ENCODE measurements at places on chromosomes 2 and 18.

DNA sequence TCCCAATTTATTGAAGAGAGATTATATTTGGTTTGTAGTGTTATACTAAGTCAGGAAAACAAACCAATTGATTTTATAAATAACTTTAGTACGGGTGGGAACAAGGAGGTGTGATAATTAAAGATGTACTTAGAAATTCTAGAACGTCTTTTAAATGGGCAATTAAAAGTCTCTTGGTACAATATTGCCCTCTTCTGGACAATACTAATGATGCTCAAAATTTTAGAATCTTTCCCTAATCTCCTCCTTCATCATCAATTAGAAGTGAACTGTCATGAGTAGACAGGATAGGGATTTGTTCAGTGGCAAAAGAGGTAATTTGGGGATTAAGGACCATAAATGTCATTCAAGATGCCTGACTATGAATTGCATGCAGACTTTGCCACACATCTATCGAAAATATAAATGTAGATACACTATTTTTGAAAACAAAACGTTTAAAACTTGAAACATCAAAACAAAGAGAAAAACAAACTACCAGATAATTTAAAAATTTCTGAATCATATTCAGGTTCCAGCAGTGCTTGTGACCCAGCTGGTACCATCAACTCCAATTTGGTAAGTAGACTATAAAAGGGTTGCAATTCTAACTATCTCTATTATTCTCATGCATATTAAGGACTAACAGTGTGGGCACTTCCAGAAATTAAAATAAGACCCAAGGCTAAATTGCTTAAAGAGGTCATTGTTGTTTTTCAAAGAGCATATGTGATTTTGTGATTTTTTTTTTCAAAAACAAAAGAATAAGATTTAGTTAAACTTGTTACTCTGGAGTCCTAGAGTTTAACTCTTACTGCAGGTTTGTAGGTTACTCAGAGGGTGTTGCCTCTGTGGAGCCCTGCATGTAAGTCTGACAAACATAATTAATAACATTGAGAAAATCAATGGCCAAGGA lies 123.5 kb downstream of the LAMA3 start:
- no peak for DNase-seq

GRCh38 chr2:160076914-160077313 lies 14.5 kb upstream of the PLA2R1 start:
- no peak for DNase-seq

DNA sequence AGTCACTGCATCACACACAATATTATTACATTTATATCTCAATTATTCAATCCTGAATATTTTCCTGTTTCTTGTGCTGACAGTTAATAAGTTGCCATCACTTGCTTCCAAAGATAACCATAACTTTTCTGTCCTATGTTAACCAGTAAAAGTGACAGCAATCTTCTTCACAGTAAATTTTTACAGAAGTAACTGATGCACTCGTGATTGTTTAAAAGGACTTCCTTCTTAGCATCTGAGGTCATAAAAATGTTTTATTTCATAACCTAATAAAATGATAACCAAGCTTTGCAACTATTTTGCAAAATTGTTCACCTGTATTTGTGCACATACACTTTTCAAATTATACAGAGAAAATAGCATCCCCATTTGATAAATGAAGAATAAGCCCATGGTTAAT lies 20.6 kb upstream of the ANKRD62 start:
- DNase-seq = no peak

DNA sequence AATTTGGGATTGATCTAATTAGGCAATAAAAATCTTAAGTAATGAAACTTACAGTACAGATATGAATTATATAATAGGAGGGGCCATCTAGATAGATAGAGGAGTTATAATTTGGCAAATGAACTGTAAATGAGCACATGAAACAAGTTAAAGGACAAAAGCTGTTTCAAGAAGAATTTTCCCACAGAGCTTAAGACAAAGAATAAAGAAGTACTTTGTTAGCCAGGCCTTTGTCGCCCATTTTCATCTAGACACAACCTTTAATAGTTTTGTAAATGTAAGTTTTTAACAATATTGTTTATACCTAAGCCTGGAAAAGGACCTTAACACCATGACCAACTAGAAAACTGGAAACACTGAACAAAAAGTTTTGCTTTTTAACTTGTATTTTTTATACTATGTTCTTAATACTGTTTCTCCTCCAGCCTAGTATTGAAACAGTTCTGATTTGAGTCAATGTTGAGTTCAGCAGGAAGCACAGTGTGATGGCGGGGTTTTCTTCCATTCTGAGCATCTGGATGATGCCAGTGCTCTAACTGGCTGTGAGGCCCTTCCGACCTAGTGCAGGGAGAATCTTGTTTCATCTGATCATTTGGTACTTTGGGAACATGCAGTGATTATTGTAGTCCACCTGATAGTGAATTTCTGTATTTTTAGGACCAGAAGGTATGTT lies 37.6 kb downstream of the FARP2 start:
- no peak for DNase-seq

- no peak for DNase-seq
Observed at GRCh38 chr2:181070119-181070835, 89.9 kb downstream of the UBE2E3 start.

DNA sequence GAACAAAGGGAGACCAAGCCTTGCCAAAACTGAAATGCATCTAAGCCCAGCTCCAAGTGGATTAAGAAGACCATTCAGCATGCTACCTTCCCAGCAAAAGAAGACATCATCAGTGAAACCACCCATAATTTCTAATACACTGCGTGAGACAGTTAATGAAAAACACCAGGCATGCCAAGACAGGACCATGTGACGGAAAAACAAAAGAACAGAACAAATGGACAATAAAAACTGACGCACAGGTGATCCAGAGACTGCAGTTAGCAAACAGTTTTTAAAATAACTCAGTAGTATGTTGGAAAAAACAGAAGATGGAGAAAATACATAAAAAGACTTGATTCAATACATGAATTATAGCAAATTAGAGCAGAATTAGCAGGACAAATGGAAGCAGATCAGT lies 15.3 kb downstream of the FAM168B start:
- no peak for DNase-seq

DNA sequence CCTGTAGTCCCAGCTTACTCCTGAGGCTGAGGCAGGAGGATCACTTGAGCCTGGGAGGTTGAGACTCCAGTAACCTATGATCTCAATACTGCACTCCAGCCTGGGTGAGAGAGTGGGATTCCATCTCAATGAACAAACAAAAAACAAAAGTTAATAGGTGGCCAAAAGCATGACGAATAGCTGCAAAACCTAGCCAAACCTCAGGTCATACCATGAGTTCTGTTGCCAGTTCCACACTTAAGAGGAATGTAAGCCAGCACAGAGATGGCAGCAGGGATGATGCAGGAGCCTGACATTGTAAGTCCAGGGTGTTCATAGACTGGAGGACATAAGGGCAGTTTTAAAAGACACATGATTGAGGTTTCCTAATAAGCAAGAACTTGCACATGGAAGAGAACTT lies 55.3 kb upstream of the RMDN2 start:
- no peak for DNase-seq

DNA sequence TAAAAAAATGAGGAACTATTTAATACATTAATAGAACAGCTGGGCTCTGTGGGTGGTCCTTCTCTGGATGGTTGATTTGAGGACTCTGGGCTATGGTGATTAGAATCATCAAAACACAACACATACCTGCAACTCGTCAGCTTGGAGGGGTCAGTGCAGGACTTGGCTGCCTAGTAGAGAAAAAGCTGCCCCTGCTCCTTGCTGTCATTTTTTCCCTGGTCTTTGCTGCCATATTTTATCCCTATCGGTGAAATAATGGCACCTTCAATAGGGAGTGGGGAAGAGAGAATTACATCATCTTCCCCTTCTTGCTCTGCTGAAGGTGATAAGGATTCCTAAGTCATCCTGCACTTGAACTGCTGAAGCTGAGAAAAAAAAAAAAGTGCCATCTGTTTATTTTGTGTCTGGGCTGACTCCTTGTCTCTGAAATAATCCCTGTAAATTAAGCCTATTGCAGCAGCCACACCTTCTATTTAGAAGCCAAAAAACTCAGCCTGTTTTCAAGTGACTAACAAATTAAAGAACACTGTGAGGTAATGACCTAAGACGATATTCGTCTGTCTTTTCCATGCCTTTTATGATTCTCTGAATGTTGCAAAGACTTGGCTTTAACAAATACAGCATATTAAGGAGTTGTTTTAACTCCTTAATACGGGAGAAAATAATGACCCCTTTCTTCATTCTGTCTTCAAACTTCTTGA lies 89.3 kb downstream of the ACVR1 start:
- no peak for DNase-seq

DNA sequence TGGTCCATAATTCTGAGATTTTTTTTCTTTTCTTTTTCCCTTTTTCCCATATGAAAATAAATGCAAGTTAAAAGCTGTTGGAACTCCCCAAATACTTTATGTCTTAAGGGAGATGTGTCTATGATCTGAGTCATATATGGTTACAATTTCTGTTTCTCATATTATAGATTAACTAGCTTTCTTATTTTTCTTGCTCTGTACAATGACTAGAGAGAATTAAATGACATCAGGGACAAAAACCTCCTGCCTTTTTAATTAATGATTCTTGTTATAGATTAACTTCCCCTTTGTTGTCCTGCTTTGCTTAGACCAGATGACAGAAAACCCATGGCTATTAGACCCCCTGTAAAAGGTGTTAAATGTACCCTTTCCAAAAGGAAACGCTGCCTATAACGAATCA lies 643.9 kb upstream of the NXPH2 start:
- DNase-seq = no peak

- no peak for DNase-seq
Observed at GRCh38 chr18:35810520-35810919, 162.0 kb upstream of the RMP24 start.

DNA sequence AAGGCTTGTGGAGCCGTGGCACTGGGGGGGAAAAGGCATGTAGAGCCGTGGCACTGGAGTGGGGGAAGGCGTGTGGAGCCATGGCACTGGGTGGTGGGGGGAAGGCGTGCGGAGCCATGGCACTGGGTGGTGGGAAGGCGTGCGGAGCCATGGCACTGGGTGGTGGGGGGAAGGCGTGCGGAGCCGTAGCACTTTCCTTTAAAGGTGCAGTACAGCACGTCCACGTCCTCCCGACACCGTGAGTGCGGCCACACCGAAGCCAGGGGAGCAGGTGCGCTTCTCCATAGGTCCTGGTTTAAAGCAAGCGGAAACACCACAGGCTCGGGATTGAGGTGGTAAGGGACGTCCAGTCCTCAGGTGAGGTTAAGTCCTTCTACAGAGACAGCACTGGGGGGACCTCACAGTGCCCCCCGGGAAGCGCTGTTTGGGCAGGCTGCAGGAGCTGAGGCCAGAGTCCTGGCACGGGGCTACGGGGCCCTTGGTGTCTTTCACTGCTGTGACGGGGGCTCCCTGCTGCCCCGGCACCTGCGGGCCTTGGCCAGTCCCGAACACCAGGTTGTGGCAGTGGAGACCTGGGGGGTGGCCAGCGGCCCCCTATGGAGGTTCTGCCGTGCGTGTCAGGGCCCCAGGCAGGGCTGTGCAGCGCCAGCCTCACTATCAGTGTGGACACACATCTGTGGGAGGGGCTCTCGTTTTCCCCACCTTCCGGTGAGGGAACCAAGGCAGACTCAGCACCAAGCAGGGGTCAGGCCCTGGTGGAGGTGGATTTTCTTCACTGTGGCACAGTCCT lies 93.0 kb upstream of the CTDP1 start:
- no peak for DNase-seq

DNA sequence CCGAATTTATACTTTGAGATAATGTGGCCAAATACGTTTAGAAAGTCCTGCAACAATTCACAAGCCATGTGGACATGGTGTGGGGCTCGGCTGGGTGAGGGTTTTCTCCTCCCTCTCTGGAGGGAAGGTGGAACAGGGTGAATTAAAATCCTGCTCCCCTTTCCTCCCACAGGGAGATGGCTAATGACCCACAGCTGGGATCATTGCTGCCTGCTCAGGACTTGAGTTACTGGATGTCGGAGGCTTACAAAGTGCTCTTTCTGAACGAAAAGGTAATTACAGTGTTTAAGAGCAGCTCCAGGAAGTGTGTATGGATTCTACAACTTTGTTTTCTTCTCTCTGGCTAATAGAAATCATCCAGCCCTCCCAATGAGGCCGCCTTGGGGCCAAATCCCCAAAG lies 97.9 kb upstream of the ALKAL2 start:
- no peak for DNase-seq

GRCh38 chr2:202608142-202608852 lies 26.5 kb upstream of the FAM117B start:
- DNase-seq = no peak

- no peak for DNase-seq
Observed at GRCh38 chr2:205965707-205966106, 120.3 kb downstream of the INO80D start.

DNA sequence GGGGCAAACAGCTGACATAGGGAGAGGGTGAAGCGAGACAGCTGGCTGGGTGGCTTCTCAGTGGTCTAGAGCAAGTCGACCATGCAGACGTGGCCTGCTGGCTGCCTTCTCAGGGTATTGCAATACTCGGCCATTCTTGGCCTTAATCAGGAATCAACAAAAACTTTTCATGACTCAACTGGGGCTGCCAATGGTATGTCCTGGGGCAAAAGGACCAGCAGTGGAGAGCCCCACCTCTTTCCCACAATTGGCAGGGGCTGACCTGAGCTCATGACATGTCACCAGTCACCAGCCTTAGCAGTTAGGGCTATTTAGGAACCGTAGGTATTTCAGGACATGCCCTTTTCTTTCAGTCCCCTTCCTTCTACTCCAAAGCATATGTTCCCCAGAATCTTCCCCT lies 19.1 kb downstream of the PLA2R1 start:
- DNase-seq = no peak

DNA sequence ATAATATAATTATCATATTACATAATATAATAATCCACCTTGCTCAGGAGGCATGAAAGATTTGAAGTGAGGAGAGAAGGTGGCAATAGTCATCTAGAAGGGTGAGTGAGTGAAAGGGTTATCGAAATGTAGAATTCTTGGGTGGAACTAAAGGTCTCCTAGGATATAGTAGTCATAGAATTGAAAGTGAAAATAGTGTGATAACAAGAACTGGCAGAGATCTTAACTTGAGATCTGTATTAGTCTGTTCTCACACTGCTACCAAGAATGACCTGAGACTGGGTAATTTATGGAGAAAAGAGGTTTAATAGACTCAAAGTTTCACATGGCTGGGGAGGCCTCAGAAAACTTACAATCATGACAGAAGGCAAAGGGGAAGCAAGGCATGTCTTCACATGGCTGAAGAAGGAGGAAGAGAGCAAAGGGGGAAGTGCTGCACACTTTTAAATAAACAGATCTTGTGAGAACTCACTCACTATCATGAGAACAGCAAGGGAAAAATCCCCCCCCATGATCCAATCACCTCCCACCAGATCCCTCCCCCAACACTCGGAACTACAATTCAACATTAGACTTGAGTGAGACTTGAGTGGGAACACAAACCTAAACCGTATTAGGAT lies 351.5 kb downstream of the NR4A2 start:
- DNase-seq = no peak

DNA sequence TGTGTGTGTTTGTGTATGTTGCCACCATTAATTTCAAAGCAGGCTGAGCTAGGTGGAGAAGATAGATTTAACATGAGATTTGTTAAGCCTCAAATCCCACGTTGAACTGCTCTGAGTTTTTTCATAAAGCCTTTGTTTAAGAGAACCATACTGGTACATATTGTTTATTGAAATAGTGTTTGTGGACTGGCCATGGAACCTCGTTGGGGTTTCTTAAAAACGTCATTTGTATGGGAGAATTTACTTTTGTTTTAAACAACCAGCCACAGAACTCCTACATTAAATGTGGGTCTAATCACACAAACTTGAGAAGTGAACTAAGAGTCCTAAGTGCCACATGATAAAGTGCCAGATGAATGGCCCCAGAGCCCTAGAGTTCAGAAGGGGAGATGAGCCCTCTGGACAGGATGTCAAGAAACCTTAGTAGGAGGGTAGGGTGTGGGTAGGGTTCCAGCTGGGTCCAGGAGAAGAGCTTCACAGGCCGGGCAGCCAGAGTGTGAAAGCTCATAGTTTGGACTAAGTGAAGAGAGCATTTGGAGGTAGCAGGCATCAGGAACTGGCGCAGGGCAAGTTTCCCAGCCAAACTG lies 120.6 kb upstream of the EML6 start:
- DNase-seq = no peak

Data from effector CD4-positive, alpha-beta T cell (primary cell).